Kidney (tissue), 22 donors: ENCODE measurements at places on chromosomes 6 and 20. TPM values are rescaled to one million over a fixed set of nuclear protein-coding genes. Genes with fewer than 3 reads are reported as not detected.

Gene MAN1A1
- 68.5 TPM for total RNA-seq

- H3K36me3 ChIP-seq: no peaks in the 10 kb centered on the region
- H3K27me3 ChIP-seq: no peaks in the 10 kb centered on the region
- H3K4me3 ChIP-seq: no peak overlapping the region
- H3K27ac ChIP-seq: no peak overlapping the region
- no peak for DNase-seq
- no peaks in the 10 kb centered on the region for H3K4me1 ChIP-seq
Measured at GRCh38 chr6:149324428-149324827, 6.9 kb downstream of the TAB2 start.

GRCh38 chr6:114863610-114864009, 520.8 kb upstream of the HS3ST5 start:
- H3K4me1 ChIP-seq: no peaks in the 10 kb centered on the region
- no peak overlapping the region for H3K4me3 ChIP-seq
- no peak overlapping the region for H3K27ac ChIP-seq
- H3K36me3 ChIP-seq: no peaks in the 10 kb centered on the region
- no peak for DNase-seq

Gene DNAH8
- total RNA-seq: 0.50 TPM

GRCh38 chr20:61948586-61949362, 116.9 kb downstream of the TAF4 start:
- H3K27me3 ChIP-seq: no peaks in the 10 kb centered on the region
- H3K4me3 ChIP-seq: no peak overlapping the region
- H3K36me3 ChIP-seq: no peaks in the 10 kb centered on the region
- H3K27ac ChIP-seq: no peak overlapping the region
